ENCODE measurements at places on chromosomes 7 and 10.
A peak's percentile ranks its signal among the peaks of the same experiment; 100 is the strongest.

DNA sequence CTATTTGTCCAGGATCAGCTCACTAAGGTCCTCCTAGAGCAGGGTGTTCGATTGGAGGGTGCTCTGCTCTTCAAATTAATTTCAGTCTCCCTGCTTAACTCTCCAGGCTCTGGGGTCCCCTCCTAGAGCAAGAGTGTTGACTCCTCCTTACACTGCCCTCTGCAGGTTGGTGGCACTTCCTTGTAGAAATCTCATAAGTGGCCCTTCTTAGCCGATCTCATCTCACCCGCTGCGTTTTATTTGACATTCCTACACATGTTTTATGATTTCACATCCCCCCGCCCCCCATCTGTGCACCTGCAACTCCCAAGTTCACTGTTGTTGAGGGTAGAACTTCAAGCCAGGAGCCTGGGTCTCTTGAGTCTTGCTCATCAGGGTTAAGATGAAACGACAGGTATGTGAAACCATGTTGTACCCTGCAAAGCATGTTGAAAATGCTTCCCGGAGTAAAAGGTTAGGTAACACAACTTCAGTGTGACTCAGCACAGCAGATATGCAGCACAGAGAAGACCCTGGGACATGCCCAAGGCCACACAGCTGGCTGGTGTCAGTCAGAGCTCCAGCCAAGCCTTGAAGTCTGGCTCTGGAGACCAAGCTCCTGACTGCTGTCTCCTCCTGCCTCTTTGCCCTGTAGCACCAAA lies 171.2 kb downstream of the PRKAG2 start:
- DNase-seq, result no peak

GRCh38 chr7:34327681-34328080 lies 330.3 kb upstream of the NPSR1 start:
- no peak for DNase-seq

DNA sequence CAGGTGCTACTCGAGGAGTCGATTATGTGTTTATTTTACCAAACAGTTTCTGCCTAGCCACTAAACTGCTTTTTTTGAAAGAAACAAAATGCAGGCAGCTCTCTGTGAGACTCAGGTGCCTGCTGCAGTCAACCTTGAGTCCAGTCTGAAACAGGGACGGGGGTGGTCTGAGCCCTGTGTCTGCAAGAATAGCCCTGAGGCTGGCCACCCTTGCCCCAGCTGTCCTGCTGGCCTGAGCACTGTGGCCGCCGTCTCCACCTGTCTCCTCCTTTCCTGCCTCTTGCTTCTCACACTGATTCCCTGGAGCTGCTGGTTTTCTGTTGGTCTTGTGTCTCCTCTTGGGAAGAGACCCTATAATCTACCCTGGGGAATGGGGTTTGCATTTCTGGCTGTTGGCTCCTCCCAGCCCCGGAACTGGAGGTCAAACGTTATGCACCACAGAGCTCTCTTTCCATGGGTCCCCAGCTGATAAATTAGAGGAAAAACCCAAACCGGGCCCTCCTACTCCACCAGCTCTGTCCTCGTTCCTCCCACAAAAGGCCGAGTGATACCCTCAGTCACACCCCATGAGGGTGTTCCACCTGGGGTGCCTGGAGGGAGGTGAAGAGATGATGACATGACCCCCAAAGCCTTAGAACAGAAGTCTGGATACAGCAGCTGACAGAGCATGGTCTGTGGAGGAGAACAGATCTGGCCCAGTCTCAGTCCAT lies 15.0 kb upstream of the SLC18A3 start:
- DNase-seq, result no peak

DNA sequence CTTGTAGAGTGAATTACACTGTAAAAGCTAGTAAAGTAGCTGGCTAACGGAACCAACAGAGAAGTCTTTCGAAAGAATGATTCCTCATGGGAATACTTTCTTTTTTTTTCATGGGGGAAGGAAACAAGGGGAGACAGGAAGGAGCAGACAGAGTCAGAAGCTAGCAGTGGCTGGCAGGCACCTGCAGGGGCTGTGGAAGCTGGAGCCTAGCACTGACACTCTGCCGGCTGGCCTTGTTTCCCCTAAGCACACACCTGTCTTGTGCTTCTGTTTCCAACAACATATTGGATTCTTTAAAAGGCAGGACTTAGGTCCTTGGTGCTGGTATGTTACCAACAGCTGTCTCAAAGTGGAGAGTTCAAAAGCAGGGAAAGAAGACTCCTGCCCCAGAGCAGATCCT lies 24.7 kb downstream of the NOD1 start:
- DNase-seq, result no peak

DNA sequence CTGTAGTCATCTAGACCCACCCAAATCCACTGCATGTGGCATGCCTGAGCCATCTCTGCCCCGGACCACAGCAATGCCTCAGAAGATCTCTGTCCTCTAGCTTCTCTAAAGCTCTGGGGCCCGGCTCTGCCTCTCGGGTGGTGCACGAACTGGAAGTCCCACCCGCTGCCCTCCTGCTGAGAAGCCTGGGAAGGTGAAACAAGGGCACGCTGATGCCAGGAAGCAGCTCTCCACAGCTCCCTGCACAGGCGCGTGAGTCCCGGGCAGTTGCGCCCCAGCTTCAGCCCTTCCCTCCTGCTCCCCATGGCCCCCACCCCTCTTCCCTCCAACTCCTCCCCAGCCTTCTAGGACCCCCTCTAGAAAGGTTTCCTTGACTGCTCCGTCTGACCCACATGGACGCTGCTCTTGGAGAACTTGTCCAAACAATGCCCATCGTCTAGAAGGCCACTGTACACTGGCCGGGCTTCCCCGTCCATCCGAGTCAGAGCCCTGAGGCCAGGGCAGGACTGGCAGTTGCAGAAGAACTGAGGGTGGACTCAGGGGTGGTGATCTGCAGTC lies 12.8 kb downstream of the KCNH2 start:
- no peak for DNase-seq

GRCh38 chr10:25036381-25036780 lies 20.0 kb downstream of the THNSL1 start:
- DNase-seq, result no peak

DNA sequence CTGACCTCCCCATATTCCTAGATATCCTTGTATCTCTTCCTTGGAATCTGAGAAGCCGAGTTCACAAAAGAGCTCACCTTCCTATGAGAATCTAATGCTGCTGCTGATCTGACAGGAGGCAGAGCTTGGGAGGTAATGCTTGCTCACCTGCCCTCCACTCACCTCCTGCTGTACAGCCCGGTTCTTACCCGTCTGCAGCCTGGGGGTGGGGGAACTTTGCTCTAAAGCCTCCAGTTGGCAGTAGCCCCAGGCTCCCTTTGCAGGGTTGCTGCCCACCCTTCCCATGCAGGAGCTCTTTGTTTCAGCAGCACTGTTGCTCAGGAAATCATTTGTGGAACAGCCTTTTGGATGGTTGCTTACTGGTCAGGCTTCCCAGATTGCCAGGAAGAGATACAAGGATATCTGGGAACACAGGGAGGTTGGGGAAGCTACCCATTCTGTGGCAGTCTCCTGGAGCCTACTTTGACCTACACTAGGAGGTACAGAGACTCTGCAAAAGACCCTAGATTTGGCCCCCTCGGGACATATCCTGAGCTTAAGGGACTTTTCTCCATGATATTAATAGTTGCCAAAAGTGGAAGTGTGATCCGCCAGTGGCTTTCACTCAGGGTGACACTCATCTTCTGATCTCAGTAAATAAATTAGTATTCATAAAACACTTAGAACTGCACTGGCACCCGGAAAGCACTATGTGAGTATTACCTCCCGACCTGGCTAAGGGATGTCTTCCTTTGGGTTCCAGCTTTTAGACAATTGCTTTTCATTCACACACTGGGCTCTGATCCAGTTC lies 363.7 kb upstream of the PODXL start:
- DNase-seq, result no peak

DNA sequence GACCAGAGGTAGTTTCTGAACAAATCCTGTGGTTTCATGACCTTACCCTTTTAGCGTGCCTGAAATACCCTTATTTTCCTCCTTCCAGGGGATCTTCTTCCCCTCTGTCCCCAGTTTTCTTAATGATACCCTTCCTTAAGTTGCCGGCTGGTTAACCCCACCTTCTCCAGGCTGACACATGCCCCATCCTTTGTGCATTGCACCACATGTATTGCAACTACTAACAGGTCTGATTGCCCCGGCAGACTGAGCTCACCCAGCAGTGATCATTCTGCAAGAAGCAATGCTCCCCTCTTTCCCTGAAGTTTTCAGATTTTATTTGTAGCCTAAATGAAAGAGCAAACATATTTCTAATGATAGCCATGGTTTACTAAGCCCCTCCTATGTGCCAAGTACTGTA lies 108.2 kb downstream of the HIP1 start:
- no peak for DNase-seq

- no peak for DNase-seq
These were observed 32.3 kb downstream of the REEP3 start for GRCh38 chr10:63553473-63553872.

DNA sequence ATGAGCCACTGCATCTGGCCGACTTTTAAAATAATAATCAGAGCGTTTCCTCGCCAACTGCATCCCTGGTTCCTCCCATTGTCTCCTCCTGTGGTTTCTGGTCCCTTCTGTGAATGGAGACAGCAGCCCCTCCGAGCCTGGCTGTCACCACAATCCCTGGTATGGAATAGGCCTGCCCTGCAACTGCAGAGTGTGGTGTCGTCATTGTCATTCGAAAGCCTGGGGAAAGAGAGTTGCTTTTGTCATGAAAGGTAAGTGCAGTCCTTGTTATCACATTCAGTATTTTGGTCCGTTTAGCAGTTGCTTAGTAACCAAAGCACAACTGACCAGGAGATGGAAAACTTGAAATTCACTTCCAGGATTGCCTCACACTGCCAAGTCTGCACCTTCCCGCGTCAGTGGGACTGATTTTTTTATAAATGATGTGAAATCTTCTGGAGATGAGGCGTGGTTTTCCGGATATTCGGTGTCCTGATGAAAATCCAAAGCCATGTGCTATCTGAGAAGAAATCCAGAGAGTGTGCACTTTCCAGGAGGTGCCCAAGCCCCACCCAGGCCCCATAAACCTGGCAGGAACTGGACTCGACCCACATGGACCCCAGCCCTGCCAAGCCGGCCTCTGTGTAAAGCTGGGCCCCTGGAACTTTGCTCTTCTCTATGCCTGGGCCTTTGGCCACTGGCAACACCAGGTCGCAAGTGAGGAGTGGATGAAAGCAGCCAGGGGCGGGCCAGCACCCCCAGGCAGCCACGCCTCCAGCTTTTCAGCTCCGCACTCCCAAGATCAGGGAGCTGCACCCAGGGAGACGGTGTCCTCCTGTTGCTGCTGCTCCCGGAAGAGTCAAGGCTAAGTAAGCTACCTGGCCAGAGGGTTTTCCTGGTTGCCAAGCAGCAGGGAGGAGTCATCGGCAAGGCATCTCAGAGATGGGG lies 133.7 kb upstream of the SH2B2 start:
- DNase-seq, result no peak

DNA sequence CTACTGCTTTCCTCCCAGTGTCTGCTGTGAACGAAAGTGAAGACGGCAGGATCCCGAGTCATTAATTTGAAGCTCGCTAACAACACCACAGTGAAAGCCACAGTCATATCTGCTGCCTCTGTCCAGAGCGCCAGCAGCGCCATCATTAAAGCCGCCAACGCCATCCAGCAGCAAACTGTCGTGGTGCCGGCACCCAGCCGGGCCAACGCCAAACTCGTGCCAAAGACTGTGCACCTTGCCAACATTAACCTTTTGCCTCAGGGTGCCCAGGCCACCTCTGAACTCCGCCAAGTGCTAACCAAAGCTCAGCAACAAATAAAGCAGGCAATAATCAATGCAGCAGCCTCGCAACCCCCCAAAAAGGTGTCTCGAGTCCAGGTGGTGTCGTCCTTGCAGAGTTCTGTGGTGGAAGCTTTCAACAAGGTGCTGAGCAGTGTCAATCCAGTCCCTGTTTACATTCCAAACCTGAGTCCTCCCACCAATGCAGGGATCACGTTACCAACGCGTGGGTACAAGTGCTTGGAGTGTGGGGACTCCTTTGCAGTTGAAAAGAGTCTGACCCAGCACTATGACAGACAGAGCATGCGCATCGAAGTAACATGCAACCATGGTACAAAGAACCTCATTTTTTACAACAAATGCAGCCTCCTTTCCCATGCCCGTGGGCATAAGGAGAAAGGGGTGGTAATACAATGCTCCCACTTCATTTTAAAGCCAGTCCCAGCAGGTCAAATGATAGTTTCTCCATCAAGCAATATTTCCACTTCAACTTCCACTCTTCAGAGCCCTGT lies 94.8 kb upstream of the KCNMA1 start:
- DNase-seq, result no peak

GRCh38 chr10:62457598-62457997 lies 83.4 kb downstream of the ZNF365 start:
- DNase-seq, result no peak

GRCh38 chr10:96711048-96711728 lies 9.1 kb downstream of the PIK3AP1 start:
- DNase-seq, result no peak

DNA sequence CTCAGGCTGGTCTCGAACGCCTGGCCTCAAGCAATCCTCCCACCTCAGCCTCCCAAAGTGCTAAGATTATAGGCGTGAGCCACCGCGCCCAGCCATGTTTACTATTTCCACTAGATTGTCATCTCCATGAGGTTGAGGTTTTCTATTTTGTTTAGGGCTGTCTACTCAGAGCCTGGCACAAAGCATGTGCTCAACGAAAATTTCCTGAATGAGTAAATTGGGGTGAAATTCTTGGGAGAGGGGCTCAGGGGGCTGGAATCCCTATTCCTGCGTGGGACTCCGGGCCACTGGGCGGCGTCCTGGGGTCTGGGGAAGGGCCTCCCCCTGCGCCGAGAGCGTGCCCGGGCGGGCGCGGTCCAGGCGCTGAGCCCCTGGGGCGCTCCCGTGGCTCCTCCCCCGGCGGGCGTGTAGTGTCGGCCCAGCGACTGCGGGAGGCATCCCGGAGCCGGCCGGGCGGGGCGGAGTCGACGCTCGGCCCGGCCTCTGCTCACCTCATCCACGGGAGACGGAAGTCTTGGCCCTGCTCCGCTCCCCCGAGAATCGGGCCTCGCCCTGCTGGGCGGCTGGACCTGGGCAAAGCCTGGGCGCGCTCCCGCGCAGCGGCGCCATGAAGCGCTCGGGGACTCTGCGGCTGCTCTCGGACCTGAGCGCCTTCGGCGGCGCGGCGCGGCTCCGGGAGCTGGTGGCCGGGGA lies at the start of gene HPS6:
TSS of gene HPS6 (plus strand) at position 482 of the 693 bp plus-strand sequence. CDS start at position 608, 126 bp downstream.
- peak; percentile 78 for DNase-seq

- DNase-seq, result no peak
These were observed 44.5 kb downstream of the PODXL start for GRCh38 chr7:131511774-131512535.

DNA sequence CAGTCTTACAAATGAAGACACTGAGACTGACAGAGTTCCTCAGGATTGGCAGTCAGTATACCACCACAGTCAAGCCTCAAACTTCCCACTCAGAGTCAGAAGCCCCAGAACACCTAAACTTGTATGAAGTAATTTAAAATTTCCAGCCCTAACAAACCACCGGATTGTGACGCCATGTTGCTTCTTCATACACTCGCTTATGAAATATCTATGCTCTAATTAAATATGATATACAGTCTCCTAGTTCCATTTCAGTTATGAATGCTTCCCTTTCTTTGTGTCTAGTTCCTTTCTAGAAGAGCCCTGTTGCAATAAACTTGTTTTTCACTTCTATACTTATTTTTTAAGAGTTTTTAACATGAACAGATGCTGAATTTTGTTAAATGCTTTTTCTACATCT lies 172.0 kb upstream of the NOBOX start:
- DNase-seq, result no peak
